HCEC 1CT (cell line): ENCODE measurements at places on chromosomes 12 and 14.

- no peak for DNase-seq
Observed at GRCh38 chr12:63276537-63277365, 125.8 kb upstream of the AVPR1A start.

GRCh38 chr12:98686603-98687002 is 41.5 kb downstream of the APAF1 start:
- no peak for DNase-seq

- peak; percentile 61 for DNase-seq
Observed at GRCh38 chr12:56628671-56629458, 1.3 kb downstream of the BAZ2A start.

DNA sequence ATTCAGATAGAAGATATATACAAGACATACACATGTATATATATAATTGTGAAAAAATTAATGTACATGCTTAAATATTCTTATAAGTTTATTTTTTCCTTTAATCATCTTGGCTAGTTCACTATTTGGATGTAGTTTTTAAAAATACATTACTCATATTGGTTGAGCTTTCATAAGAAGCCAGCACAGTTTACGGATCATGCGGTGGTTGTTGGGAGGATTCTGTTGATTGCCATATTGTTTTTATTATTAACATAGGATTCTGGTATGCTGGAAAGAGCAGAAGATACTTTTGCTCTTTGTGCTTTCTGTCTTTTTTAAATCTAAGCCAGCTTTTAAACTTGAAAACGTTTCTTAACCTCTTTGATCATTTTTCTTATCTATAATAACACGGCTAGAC is 163.4 kb downstream of the OTOGL start:
- DNase-seq = no peak
